Right cardiac atrium (tissue), 5 donors: ENCODE measurements at places on chromosomes 5 and 9.

- DNase-seq, result no peak
These were observed 305.5 kb upstream of the SEMA6A start for GRCh38 chr5:116880150-116880549.

DNA sequence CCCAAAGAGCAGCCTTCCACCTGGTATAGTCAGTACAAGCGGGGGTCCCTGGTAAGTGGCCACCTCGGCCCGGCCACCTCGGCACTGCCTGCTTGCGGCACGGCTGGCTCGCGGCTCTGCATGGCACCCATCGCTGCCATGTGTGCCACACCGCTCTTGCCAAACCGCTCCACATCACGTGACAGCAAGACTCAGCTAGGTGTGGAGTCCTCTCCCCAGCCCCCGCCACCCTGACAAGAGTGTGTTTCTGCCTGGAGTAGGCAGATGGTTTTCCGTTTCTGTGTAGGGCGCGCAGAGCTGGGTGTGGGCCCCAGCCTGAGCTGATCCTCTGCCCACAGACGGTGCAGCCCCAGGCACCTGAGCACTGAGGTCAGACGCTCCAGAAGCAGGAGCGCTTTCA, 50.5 kb upstream of the FCN2 start:
- no peak for DNase-seq

DNA sequence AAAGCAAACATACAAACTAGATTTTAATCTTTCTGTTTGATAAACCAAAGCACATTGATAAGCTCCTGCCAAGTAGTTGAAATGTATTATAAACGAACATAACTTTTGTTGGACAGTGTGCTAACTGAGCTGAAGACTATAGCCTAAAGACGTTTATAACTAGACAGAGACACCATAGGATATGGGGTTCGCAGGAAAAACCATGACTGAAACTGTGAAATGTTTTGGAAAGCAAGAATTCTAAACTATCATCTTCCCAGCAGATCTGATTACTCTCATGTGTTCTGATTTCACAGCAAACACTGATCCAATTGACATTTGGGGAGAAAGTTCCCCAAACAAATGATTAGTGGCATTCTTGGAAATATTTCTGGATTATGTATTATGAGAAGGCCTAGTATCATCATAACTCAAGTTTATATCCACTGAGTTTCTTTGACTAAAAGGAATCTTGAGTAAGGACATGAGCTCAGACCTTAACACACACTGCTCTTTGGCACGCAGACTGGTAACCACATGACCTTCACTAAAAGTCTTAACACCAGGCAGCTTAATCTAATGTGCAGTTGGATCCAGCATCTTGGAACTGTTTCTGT, 375.2 kb downstream of the ZNF608 start:
- no peak for DNase-seq

DNA sequence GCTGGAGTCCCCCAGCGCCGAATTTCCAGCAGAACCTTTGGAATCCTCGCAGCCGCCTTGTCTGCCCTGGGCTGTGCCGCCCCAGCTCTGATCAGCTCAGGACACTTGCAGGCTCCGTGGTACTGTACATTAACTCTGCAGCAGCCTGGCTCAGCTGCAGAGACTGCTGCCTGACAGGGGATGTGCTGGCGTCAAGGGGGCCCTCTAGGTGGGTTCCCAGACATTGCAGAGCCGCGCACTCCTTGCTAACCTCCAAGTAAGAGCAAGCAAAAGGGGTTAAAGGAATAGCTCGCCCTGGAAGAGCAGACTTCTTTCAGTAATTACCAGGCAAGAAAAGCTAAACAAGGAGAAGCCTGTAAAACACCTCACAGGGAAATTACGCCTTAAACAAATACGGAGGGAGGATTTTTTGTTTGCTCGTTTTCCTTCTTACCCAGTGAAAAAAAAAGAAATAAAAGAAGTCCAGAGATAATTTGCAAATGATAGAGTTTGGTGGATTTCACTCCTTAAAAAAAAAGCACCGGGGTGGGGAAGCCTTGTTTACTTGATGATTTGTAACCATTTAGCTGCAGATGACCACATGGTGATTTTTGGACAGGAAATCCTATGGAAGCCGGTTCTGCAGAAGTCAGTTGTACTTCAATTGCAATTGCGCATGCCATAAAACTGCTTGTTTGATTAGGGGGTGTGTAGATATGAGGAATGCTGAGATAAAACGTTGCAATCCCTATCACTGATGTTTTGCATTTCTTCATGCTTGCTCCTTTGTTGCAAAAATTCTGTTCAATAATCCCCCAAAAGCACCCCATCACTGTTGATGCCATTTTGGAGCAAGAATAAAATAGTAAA, 305.8 kb downstream of the PDE4D start:
- peak; percentile 51 for DNase-seq

DNA sequence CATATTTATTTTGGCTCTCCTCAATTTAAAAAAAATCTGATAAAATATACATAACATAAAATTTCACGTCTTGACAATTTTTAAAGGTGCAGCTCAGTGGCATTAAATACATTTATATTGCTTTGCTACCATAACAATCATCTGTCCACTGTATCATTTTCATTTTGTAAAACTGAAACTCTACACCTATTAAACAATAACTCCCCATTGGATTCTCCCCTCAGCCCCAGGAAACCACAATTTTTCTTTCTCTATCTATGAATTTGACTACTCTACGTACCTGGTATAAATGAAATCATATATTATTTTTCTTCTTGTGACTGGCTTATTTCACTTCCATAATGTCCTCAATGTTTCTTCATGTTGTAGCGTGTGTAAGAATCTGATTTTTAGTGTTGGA, 563.5 kb downstream of the PRR16 start:
- DNase-seq, result no peak

GRCh38 chr5:154097031-154097430, 58.3 kb downstream of the MFAP3 start:
- no peak for DNase-seq

DNA sequence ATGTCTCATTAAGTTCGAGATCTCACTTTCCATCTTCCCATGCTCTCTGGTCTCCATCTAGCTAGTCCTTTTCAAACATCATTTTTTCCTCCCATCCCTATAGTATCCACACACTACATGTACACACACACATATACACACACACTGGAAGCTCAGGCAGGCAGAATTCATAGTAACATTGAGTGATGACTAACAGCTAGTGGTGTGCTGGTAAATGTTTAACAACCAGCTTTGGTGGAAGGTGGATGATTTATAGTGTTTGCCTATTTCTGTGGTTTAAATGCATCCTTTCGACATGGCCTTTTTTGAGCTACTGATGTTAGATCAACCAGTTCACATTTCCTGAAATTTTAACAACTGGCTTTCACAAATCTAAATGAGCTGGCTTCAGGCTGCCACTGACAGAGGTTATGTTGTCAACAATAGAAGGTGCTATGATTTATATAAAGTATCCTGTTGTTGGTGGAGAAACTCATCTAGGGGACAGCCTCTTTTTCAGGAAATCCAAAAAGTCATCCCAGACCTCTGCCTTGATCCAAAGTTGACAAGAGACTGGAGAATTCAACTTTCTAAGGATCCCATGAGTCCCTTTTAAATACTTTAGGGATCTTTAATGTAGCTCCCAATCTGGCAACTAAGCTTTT, 117.8 kb downstream of the CCDC192 start:
- DNase-seq, result no peak

- no peak for DNase-seq
These were observed 14.2 kb upstream of the ZBED3 start for GRCh38 chr5:77101298-77101697.
